ENCODE measurements at places on chromosomes 2 and 18.
A peak's percentile ranks its signal among the peaks of the same experiment; 100 is the strongest.

- DNase-seq: no peak
Measured at GRCh38 chr2:160068906-160069305, 6.5 kb upstream of the PLA2R1 start.

DNA sequence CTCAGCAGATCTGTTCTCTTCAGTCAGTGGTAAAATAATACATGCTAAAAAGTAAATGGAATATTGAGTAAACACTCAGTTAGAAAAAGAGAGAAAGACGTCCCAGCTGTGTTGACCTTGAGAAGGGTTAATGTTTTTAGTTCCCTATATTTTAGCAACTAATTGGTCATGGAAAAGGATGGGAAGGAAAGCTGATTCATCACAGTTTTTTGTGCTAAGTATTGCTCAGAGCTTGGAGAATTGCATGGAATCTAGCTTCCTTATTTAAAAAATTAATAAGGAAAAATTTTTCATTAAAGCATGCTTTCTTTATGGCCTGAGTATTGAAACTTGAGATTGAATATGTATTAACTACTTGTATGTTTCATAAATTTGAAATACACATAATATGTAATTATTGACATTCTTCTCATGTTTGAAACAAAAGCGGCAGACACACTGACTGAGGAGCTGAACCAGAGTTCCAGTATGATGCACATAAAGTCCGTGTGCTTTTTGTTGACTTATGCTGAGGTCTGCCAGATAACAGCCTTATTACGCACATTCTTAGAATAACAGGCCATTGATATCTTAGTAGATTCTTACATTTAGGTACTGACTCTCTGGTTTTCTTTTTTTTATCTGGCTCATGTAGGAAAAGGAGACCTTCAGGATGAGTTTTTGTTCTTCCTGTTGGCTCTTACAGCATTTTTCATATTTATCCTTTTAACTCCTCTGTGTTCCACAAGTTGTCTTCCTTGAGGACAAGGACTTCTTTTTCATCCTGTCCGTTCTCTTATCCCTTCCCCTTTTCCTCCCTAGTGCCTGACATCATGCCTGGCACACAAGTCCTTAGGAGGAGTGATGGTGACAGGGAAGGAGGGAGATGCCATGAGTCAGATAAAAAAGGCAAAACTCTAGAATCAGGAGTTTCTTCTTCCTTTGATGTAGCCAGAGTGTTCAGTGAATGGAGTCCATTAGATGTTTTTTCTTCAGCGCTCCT is 194.1 kb downstream of the PTPRM start:
- no peak for DNase-seq

DNA sequence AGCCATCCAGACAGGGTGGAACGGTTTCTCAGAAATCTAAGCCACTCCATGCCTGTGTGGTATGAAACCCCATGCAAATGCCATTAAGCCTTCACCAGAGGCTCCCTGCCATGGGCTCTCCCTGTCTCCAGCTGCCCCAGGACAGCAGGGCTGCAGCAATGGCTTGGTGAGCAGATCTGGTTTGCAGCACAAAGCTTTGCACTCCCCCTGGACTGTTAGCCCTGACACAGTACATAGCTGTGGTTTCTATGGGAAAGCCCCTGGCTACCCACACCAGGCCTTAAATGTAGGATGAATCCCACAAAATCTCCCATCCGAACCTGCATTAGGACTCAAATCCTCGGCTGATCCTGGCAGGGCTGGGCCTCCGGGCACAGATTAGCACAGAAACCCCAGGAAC is 291.6 kb downstream of the TNS1 start:
- DNase-seq: no peak

- DNase-seq: no peak
Measured at GRCh38 chr2:9639000-9639602, 8.3 kb upstream of the YWHAQ start.

DNA sequence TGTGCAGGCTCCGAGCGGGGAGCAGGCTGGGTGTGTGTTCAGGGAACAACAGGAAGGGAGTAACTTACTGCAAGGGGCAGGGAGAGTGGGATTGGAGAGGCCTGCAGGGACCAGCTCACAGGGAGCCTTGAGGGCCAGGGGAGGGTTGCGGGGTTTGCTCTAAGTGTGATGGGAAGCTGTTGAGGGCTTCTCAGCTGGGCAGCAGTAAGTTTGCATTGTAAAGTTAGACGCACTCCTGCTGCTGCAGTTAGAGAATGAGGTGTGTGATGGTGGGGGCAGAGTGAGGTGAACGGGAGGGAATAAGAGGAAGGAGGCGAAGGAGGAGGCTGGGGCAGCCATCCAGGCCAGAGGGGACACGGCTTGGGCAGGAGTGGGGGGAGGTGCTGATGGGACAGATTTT is 53.4 kb downstream of the BOLA3 start:
- DNase-seq: no peak

GRCh38 chr2:237227592-237228280 is 142.0 kb downstream of the COPS8 start:
- no peak for DNase-seq

- peak; percentile 25 for DNase-seq
Measured at GRCh38 chr2:75311993-75312392, 112.7 kb upstream of the TACR1 start.

DNA sequence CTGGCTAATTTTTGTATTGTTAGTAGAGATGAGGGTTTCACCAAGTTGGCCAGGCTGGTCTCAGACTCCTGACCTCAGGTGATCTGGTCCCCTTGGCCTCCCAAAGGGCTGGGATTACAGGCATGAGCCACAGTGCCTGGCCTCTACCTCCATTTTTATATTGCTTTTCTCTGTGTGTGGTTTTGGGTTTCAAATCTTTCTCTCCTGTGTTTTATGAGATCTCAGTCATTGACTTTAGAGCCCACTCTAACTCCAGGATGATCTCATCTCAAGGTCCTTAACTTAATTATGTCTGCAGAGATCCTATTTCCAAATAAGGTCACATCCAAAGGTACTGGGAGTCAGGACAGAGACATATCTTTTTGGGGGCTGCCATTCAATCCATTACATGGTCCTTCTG is 24.7 kb downstream of the ARL4C start:
- no peak for DNase-seq

- DNase-seq: peak; percentile 49
Measured at GRCh38 chr2:169069341-169069740, at the start of gene DHRS9. TSS of gene DHRS9 (plus strand) at chr2:169069563. CDS start at chr2:169081582, 12,019 bp downstream.

DNA sequence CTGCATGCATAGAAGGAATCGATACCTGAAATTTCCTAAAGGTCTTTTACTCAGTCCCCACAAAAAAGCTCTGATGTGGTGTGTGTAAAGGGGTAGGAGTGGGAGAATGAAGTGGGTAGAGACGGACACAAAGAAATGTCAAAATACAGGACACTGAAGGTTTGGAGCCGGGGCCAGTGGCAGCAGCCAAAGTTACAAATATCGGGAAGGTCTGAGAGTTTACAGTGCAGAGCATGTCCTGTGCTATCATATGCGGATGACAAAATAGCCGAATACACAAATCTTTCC is 89.9 kb upstream of the STON1 start:
- DNase-seq: no peak

DNA sequence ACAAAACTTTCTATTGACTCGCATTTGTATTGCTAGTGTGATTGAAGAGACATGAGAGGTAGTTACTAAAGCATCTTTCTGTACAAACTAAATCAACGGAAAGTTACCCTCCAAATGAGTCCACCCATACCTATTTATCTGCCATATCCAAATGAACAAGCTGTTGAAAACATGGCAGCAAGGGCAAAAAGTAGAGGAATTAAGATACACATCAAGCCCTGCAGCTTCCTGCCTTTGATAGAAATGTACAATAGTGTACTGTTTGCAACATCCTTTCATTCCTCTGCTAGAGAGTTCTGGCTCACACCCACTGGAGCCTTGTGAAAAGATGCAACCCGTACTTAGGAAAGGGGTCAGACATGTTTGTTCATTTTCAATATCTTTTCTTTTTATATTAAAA is 122.5 kb downstream of the ERBB4 start:
- no peak for DNase-seq

- DNase-seq: no peak
Measured at GRCh38 chr18:49172246-49172645, 221.5 kb upstream of the SMAD7 start.

- no peak for DNase-seq
Measured at GRCh38 chr2:42046819-42047487, 868 bp upstream of the PKDCC start.

- DNase-seq: no peak
Measured at GRCh38 chr2:101064868-101065549, 62.9 kb downstream of the RPL31 start.

DNA sequence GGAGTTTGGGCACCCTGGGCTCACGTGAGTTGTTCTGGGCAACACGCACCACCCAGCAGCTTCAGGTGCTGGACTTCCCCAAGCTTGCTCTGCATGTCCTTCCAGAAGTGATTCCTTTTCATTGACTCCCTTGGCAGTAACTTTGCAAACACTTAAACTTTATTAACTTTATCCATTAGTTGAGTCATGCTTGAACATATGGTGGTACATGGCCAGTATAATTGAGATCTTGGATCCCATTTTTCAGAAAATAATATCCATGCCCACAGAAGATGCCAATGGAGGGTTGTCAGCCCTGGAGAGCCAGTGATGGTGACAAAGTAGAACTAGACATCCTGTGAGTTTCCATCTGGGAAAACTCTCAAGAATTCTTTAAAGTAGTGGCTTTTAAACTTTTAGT is 144.2 kb downstream of the COPS8 start:
- DNase-seq: no peak

- no peak for DNase-seq
Measured at GRCh38 chr18:5628512-5629255, 84.9 kb upstream of the EPB41L3 start.

GRCh38 chr2:204172145-204172600 is 235.6 kb downstream of the ICOS start:
- DNase-seq: no peak

- DNase-seq: no peak
Measured at GRCh38 chr18:61127714-61128467, 205.3 kb upstream of the CDH20 start.

GRCh38 chr2:191036363-191036762 is 22.4 kb upstream of the STAT1 start:
- no peak for DNase-seq

DNA sequence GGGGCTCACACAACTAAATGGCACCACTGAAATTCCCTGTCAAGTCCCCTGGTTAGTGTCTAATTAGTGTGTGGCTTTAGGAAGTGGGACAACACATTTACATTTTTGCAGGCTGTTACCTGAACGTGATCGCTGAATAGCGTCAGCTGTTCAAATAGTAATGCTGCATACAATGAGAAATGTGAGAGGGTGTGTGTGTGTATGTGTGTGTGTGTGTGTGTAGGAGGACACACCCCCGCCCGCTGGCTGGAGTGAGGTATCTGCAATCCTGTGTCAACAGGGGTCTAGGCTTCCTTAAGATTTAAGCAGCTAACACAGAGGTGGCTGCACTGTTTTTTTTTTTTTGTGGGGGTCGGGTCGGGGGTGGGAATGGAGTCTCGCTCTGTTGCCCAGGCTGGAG is 4.8 kb upstream of the LYPD6B start:
- no peak for DNase-seq

- no peak for DNase-seq
Measured at GRCh38 chr2:98498703-98499440, 54.2 kb downstream of the INPP4A start.

DNA sequence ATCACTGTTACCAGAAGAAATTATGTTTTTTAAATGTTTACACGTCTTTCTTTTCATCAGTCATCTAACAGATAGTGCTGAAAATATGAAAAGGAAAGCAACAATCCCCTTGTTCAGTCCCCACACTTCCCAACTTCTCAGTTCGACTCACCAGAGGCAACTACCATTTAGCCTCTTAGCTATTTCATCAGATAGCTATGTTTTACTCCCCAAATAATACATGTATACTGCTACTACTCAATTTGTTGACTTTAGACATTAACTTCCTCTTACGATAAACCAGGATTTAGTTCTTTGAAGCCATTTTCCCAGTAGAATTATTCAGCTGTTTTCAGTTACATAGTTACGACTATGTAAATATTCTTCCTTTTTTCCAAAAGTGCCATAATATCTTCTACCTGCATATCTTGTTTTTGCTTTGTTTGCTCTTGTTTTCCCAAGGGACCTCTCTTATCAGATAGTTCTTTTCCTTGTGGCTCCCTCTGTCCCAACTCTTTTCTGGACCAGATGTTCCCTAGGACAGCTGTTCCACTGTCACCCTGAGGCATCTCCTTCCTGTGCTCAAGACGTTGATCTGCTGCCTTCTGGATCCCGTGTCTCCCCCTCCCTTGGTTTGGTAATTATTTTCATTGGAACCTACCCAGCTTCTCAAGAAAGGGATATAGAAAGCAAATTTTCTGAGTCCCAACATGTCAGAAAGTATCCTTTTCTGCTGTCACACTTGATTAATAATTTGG is 289.3 kb upstream of the TANK start:
- DNase-seq: no peak

- DNase-seq: no peak
Measured at GRCh38 chr2:7595206-7595605, 678.0 kb downstream of the RNF144A start.

DNA sequence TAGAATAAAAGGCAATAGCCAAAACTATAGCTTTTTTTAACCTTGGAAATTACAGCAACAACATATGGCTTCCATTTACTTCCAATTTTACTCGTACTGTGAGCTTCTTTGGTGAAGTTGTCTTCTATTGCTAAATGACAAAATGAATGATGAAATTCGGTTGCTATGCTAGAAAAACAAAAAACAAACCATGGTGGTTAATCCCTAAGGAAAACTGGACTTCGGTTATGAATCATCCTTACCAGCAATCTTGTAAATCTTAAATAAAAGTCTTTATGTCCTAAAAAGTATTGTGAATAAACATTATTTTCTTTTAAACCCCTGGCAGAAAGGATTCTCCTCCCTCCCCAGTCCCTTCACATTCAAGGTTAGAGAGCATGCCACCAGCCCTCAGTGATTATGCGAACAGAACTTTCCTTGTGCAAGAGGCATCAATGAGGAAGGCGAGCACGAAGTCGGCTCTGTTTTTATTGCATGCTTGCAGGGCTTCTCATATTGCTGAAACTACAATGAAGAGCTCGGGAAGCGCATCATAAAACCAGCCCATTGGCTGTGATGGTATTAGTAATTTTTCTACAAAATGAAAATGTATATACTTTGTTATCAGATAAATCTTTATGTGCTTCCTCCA is 62.9 kb downstream of the ZNF521 start:
- DNase-seq: no peak

- peak; percentile 19 for DNase-seq
Measured at GRCh38 chr2:118223992-118224894, 136.0 kb downstream of the INSIG2 start.

Measured in CD4-positive, alpha-beta T cell treated with Interferon gamma for 1 hour (primary cell).